Activated CD8-positive, alpha-beta memory T cell treated with anti-CD3 and anti-CD28 coated beads, Interleukin-2, amount 10 ng/mL, durations not matched to agents 7 days and 5 days (primary cell): ENCODE measurements at places on chromosomes 4 and X. TPM values are rescaled to one million over a fixed set of nuclear protein-coding genes. Genes with fewer than 3 reads are reported as not detected.

- H3K36me3 ChIP-seq = no peaks in the 10 kb centered on the region
- H3K4me1 ChIP-seq = peaks cover 19% of the 10 kb centered on the region
- H3K27me3 ChIP-seq = peaks cover 54% of the 10 kb centered on the region
- DNase-seq = no peak
- no peak overlapping the region for H3K27ac ChIP-seq
Measured at GRCh38 chr4:125316791-125317524, 2.2 kb downstream of the FAT4 start.

GRCh38 chr4:141898346-141898745, 262.0 kb downstream of the IL15 start:
- no peaks in the 10 kb centered on the region for H3K36me3 ChIP-seq
- no peak for DNase-seq
- H3K27me3 ChIP-seq = no peaks in the 10 kb centered on the region
- no peak overlapping the region for H3K27ac ChIP-seq
- no peaks in the 10 kb centered on the region for H3K4me1 ChIP-seq

DNA sequence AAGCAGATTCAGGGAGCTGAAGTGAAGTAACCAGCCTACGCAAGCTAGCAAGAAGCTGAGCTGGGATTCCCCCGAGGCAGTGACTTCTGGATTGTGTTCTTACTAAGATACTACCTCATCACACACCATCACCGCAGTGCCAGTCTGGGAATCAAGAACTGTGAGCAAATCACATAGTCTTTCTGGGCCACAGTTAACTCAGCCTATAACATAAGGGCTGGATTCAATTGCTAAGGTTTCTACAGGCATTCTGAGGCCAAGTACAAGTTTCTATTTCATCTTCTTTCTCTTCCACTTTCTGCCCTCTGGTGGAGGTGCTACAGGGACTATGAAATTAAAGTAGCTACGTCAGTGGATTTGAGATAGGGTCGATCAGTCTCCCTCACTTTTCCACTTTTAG, 1.4 kb upstream of the CORIN start:
- H3K36me3 ChIP-seq = peaks cover 12% of the 10 kb centered on the region
- no peak overlapping the region for H3K4me3 ChIP-seq
- no peak overlapping the region for H3K27ac ChIP-seq
- peaks cover 16% of the 10 kb centered on the region for H3K4me1 ChIP-seq

DNA sequence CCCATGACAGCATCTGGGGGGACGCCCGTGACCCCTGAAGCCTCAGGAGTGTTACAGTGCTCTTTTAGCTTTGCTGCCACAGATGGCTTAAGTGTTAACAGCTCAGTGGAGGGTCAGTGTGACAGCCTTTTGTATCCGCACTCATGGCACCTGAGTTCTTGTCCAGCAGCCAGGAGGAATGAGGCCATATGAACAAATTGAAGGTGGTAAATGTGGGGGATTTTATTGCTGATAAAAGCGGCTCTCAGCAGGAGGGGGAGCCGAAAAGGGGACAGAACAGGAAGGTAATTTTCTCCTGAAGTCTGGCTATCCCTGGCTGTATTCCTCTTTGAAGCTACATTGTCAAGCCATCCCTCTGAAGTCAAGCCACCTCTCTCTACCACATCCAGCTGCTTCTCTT, 441.0 kb downstream of the RAPGEF2 start:
- H3K27ac ChIP-seq = no peak overlapping the region
- H3K36me3 ChIP-seq = no peaks in the 10 kb centered on the region
- no peak overlapping the region for H3K4me3 ChIP-seq
- no peaks in the 10 kb centered on the region for H3K4me1 ChIP-seq
- H3K27me3 ChIP-seq = no peaks in the 10 kb centered on the region
- DNase-seq = no peak

RTL9 gene
- total RNA-seq = not detected

DNA sequence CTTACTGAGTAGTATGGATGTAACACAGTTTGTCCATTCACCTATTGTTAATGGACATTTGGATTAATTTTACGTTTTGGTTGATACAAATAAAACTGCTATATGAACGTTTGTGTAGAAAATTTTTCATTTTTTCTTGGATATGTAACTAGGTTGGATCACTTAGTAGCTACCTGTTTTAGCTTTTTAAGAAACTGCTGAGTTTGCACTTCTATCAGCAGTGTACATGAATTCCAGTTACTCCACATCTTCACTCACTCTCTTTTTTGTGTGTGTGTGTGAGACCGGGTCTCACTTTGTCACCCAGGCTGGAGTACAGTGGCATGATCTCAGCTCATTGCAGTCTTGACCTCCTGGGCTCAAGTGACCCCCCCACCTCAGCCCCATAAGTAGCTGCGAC, 15.4 kb downstream of the LARP1B start:
- no peaks in the 10 kb centered on the region for H3K27me3 ChIP-seq
- H3K27ac ChIP-seq = no peak overlapping the region
- DNase-seq = no peak
- H3K4me3 ChIP-seq = no peak overlapping the region

SMAD1 gene
- total RNA-seq = 1.2 TPM

DNA sequence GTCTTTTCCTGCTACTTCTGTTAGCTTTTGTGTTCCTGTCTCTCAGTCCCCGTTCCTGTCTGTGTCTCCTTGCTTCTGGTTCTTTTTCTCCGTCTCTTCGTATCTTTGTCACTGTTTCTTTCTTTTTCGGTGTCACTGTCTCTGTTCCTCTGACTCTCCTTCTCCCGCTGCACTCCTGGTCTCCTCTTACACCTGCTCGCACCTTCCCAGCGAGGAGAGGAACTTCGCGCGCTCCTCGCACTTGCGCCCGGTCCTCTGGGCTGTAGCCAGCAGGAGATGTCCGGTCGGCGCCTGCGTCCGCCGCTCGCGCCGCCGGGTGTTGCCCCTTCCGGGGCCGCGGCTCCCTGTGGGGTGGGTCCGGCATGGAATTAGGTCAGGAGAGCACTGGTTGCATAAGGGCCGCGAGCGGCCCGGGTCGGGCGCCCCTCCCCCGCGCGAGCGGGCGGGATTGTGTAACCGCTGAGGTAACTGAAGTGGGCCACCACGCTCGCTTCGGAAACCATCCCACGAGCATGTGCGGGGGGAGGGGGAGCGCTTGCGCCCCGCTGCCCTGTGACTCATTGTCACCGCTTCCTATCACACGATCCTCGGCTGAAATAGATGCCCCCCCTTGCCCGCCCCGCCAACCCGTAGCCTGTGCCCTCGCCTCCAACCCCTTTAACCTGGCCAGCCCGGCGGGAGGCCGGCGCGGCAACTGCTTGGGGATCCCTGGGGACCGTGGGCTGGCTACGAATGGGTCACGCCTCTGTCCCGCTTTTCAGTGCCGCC, 1.6 kb downstream of the LONRF3 start:
- peaks cover 3% of the 10 kb centered on the region for H3K36me3 ChIP-seq
- DNase-seq = peak; percentile 48
- peak overlapping the region; percentile 80 for H3K4me3 ChIP-seq
- peaks cover 9% of the 10 kb centered on the region for H3K4me1 ChIP-seq
- H3K27ac ChIP-seq = peak overlapping the region; percentile 70

- no peaks in the 10 kb centered on the region for H3K36me3 ChIP-seq
- H3K4me1 ChIP-seq = no peaks in the 10 kb centered on the region
- no peaks in the 10 kb centered on the region for H3K27me3 ChIP-seq
- no peak overlapping the region for H3K27ac ChIP-seq
- no peak overlapping the region for H3K4me3 ChIP-seq
Measured at GRCh38 chrX:128365492-128365891, 313.3 kb upstream of the ACTRT1 start.

DNA sequence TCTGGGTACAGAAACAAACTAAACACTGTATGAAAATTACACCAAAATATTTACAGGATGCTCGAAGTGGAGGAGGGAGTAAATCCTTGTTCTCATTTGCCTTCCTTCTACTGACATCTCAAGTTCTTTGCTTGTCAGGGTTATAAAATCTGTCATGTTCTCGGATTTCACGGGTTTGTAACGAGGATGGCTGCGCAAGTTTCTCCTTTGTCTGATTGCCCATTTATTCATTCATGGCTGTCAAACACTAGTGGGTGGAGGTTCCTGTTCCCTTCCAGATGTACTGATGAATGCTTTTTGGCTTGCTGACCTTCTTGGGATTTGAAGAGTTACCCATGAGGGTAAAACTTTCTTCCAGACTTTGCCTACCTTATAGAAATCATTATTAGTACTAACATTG, 206.9 kb downstream of the SPCS3 start:
- H3K4me3 ChIP-seq = no peak overlapping the region
- no peaks in the 10 kb centered on the region for H3K36me3 ChIP-seq
- no peak overlapping the region for H3K27ac ChIP-seq

DNA sequence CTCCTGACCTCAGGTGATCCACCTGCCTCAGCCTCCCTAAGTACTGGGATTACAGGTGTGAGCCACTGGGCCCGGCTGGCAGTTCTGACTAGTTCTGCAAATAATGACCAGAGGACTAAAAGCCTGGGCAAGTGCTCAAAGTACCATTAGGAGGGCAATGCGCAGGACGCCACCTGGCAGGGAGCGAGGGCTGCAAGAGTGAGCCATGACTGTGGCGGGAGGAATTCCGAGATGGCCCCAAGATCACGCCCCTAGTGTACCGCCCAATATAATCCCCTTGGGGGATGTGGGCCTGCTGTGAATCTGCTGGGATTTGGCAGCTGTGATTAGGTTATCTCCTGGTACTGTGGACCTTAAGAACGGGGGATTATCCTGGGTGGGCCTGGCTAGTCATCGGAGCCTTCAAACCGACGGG, 26.2 kb upstream of the GPR78 start:
- H3K36me3 ChIP-seq = no peaks in the 10 kb centered on the region
- DNase-seq = no peak
- no peak overlapping the region for H3K4me3 ChIP-seq
- H3K4me1 ChIP-seq = no peaks in the 10 kb centered on the region
- H3K27ac ChIP-seq = no peak overlapping the region
- H3K27me3 ChIP-seq = no peaks in the 10 kb centered on the region

- no peak for DNase-seq
- no peak overlapping the region for H3K4me3 ChIP-seq
- H3K27ac ChIP-seq = no peak overlapping the region
- H3K27me3 ChIP-seq = no peaks in the 10 kb centered on the region
- H3K4me1 ChIP-seq = no peaks in the 10 kb centered on the region
- H3K36me3 ChIP-seq = peaks cover 24% of the 10 kb centered on the region
Measured at GRCh38 chr4:1983053-1983845, 25.5 kb downstream of the NELFA start.

GRCh38 chr4:156969911-156970310, 1.7 kb downstream of the PDGFC start:
- no peak overlapping the region for H3K27ac ChIP-seq
- H3K27me3 ChIP-seq = peaks cover 44% of the 10 kb centered on the region
- DNase-seq = no peak
- H3K4me1 ChIP-seq = peaks cover 5% of the 10 kb centered on the region

RAB33A gene
- 41.1 TPM for total RNA-seq

CLDN34 gene
- not detected for total RNA-seq

RPL9 gene
- 713 TPM for total RNA-seq

- no peak for DNase-seq
- no peaks in the 10 kb centered on the region for H3K27me3 ChIP-seq
- H3K4me3 ChIP-seq = no peak overlapping the region
- H3K4me1 ChIP-seq = no peaks in the 10 kb centered on the region
- no peak overlapping the region for H3K27ac ChIP-seq
- peaks cover 27% of the 10 kb centered on the region for H3K36me3 ChIP-seq
Measured at GRCh38 chrX:30679369-30679768, 26.1 kb downstream of the GK start.

- no peaks in the 10 kb centered on the region for H3K27me3 ChIP-seq
- H3K36me3 ChIP-seq = no peaks in the 10 kb centered on the region
- no peak overlapping the region for H3K4me3 ChIP-seq
- peaks cover 10% of the 10 kb centered on the region for H3K4me1 ChIP-seq
Measured at GRCh38 chr4:26807330-26807729, 53.3 kb upstream of the STIM2 start.
